Kidney (tissue), 22 donors: ENCODE measurements at places on chromosomes 3 and 15.

- DNase-seq: no peak
These were observed 30.3 kb upstream of the HHATL start for GRCh38 chr3:42732829-42733459.

DNA sequence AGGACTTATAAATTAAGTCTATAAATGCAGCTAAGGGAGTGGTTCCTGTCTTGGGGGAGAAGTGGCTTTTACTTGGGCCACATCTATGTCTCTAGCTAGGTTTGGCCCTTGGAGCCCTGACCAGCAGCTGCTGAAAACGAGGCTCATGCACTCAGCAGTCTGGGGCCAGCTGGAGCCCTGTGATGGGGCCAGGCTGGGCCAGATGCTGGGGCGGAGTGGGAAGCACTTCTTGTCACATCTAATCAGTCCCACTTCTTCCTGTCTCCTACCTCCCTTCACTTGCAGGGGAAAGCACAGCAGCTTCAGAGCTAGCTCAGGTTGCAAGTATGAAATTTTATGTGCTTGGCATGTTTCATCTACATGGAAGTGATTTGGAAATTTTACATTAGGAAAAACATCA lies 209.9 kb upstream of the ROPN1 start:
- DNase-seq: no peak

DNA sequence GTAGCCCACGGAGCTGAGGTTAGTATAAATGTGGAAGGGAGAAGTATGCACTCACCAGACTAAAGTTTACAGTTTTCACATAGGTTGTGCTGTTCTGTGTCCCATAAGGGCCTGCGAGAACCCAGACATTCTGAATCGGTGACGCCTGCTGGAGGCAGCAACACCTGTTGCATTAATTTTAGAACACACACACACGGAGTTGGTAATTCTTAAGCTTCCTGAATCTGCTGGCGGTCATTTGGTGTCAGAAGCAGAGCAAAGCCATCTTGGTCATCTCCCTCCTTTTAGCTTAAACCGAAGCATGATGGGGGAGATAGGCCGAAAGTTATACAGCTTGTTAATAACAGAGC lies 41.1 kb upstream of the AP3B2 start:
- DNase-seq: no peak

GRCh38 chr3:57109437-57110199 lies 49.2 kb downstream of the SPATA12 start:
- DNase-seq: no peak

DNA sequence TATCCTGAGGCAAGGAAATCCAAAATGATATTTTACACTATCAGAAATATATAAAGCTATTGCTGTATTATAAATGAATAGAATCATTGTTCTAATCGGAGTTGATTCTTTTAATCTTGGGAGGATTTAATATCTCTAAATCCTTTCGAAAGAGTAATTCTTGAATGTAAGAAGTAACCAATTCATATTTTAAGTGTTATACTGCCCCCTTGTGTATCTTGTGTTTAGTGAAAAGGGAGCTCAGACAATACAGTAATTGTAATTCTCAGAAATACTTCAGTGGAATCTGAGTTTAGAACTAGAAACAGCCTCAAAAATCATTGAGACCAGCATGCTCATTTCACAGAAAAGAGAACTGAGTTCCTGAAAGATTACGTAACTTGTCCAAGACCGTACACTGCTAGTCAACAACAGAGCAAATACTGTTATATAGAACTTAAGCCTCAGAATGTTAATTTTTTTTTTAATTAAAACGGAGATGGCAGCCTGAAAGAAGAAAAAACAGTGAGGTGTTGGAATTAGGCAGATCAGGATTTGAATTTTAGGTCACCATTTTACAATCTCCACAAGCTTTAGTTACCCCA lies 42.9 kb downstream of the PLCH1 start:
- DNase-seq: no peak

DNA sequence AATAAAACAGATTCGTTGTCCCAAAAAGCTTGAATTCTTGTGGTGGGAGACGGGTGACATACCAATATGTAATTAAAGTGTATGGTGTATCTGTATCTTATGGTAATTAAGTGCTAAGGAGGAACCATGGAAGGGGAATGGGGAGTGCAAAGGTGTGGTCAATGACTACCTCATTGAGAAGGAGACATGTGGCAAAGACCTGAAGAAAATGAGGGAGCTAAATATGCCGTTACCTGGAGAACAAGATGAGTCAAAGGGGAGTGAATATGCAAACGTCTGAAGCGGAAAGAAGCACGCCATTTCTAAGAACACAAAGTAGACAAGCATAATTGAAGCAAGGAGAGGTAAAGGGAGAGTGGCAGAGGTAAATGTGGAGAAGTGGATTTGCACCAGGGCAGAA lies 115.7 kb downstream of the SI start:
- no peak for DNase-seq

DNA sequence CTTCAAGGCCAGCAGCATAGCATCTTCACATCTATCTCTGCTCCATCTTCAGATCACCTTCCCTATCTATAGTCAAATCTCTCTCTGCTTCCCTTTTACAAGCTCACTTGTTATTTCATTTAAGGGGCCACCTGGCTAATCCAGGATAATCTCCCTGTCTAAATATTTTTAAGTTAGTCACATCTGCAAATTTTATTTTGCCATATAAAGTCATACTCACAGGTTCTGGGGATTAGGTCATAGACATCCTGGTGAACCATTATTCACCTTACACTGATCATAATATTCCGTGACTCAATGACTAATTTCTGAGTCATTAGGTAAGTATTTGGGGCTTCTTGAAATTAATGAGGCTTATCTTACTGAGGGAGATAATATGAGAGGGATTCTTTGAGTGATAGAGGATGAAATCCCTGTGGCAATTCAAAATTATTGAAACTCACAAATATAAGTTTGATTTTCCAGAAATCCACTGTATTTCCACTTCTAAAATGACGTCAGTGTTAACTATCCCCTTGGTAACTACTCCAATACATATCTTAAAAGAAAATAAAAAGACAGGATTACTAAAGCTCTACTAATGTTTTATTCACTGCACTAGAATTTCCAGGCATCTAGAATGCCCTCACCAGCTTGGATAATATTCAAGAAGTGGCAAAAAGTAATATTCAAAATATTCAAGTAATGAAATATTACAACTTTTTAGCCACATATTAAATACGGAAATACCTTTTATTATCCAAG lies 93.7 kb upstream of the RBMS3 start:
- DNase-seq: no peak

- DNase-seq: no peak
These were observed 326.4 kb downstream of the SV2B start for GRCh38 chr15:91426412-91426811.

GRCh38 chr15:75131269-75131643 lies 70.4 kb upstream of the C15orf39 start:
- no peak for DNase-seq

DNA sequence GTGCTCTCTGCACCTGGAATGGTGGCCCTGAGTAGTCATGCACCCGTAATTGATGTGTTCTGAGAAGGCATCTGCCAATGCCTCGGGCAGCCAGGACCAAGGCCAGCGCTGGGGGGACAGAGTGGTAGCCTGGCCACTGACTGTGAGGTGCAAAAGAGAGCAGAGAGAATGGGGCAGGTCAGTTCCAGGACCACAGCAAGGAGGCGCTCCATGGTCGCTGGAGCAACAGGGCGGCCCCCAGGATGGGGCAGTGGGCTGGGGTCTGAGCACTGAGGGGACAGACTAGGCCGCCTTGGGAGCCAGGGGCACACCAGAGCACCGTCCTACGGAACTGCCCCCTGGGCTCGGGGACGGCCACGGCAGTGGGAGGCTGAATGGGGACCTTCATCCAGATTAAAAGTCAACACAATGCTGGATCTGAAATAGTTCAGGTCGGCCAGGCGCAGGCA lies 48.3 kb upstream of the IQSEC1 start:
- DNase-seq: peak; percentile 29

- no peak for DNase-seq
These were observed 75.6 kb downstream of the UBP1 start for GRCh38 chr3:33364531-33365128.

- no peak for DNase-seq
These were observed 11.1 kb downstream of the SLC27A2 start for GRCh38 chr15:50192926-50193620.

DNA sequence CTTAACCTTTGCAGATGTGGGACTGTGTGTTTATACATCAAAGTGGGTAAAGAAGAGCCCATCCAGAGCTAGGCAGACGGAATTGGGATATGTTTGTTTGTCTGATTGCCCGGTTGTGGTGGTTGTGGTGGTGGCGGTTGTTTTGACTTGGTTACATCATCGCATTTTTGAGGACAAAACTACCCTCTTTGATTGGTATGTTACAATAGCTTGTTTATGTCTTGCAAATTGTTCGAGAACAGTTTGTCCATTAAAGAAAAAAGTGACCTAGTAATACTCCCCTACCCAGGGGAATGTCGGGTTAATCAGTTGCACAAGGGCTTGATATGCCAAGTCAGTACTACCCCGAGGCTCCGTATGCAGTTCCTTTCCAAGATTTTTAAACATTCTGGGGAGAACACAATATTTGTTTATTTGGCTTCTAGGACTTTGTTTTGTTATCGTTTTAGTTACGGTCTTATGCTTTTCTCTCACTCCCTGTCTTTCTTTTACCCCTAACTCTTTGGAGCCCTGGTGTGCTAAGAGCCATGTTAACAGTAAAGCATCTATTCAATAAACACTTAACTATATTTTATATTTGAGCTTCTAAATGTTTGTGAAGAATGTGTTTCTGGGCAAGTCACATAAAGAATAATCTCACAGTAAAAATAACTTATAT lies 315.4 kb downstream of the LPP start:
- no peak for DNase-seq

DNA sequence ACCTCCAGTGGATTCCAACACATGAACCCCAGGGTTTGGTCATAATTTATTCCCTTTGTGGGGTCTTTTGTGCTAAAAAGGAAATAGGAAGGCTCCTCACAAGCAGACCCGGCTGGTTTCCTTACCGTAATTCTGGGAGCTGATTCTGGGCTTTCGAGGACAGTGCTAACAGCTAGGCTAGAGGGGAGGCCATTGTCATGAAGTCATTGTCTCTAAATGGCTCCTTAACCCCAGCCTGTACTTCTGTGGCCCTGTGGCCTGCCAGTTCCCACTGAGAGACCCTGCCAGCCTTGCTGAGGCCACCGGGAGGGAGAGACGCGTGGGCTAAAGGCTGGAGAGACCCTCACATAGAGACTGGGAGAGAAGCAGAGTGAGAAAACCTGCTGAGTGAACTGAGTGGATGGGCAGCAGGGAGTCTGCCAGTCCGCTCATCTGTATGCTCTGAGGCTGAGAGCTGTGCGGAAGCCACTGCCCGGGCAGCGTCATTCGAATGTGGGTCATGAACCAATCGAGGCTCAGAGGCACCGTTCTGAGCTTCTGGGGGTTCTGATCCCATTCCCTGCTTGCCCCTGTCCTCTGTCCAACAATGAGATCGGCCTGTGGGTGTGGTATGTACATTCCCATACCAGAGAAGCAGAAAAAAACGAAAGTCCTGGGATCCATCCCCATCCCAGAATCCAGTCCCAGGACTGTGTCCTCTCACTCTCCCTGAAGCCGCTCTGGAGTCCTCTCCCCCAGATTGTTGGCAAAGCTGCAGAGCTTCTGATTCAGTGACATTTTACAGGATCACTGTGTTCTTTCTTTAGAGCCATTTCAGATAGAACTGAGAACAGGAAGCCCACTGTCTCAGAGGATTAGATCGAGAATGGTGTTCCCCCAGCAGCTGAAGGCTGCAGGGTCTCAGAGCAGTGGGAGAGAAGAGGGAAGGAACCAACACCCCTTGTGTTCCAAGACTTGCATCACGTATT lies 21.3 kb upstream of the DGKG start:
- DNase-seq: no peak

DNA sequence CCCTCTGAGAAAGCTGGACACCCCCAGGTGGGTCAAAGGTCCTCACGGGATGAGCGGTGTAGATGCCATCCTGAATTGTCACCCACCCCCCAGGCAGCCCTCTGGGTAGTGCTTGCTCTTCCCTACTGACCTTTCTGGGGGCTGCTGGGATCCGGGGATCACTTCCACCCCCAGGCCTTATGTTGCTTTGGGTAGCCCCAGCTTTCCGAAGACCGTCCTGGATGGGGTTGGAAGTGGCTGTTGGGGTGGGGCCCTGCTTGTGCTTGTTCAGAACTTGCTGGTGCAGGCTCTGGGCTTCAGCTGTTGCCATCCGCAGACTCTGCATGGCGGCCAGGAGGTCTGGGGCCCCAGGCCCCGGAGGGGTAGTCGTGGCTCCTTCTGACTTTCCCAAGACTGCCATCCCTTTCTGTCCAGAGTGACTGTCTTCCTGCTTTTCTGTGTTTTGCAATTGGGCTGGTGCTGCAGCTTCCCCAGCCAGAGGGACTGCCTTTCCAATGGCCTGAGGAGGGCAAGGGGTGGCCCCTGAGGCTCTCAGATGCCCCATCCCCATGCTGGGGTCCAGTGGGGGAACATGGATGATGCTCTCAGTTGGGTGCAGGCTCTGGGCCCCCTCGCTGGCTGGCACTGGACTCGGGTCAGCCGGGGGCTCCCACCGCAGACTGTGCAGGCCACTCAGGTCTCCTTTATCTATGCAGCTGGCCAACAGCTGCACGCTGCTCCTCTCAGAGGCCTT lies 6.3 kb downstream of the XIRP1 start:
- DNase-seq: no peak
